Neural crest cell (in vitro differentiated cells): ENCODE measurements at places on chromosomes 5 and 9. TPM values are rescaled to one million over a fixed set of nuclear protein-coding genes. Genes with fewer than 3 reads are reported as not detected.

DNA sequence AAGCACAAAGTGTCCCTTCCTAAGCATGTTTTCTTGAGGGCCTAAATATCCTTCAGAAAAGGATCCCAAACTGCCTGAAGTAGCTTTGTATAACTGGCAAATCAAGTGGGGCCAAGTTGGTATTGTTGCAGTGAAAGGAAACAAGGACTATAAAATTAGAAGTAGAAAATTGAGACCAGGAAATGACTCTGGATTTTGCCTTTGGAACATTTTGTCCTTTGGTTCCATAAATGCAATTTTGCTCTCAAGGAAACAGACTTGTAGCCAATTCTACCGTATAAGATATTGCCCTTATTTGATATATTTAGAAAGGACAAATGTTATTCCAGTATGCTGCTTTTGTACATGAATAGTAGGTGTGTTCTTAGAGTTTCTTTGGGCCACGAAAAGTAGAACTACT lies 34.4 kb downstream of the RABGAP1 start:
- H3K36me3 ChIP-seq = peaks cover 23% of the 10 kb centered on the region
- no peak for DNase-seq
- no peaks in the 10 kb centered on the region for H3K4me1 ChIP-seq
- H3K27ac ChIP-seq = no peak overlapping the region

- peaks cover 37% of the 10 kb centered on the region for H3K4me1 ChIP-seq
- no peaks in the 10 kb centered on the region for H3K27me3 ChIP-seq
- no peak overlapping the region for H3K4me3 ChIP-seq
- H3K36me3 ChIP-seq = peaks cover 3% of the 10 kb centered on the region
- H3K27ac ChIP-seq = no peak overlapping the region
- DNase-seq = no peak
Measured at GRCh38 chr5:167336161-167336560, 955.3 kb upstream of the WWC1 start.

DNA sequence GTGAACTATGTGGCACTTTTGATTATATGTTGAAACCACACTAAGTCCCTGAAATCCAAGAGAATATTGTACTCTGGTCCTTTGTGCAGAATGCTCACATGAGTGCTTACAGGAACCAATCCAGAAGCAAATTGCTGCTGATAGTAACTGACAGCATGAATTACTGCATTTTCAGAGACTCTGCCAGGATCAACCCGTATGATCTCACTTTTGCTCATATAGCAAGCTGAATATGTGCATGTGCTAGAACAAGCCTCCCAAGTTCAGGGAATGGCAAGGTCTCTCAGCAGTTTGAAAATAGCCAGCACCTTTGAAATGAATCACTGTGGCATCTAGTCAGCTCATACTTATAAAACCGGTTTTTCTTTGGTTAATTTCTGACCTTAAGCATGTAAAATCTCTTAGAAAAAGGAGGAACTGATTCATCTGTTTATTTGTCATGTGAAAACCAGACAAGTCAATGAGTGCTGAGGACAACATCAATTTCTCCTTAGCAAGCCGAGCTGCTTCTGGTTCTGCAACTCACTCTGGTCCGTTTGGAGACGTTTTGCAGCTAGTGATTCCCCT lies 215.7 kb upstream of the ELL2 start:
- H3K27me3 ChIP-seq = no peaks in the 10 kb centered on the region
- no peak for DNase-seq
- H3K4me3 ChIP-seq = no peak overlapping the region
- no peaks in the 10 kb centered on the region for H3K36me3 ChIP-seq
- H3K4me1 ChIP-seq = peaks cover 16% of the 10 kb centered on the region
- no peak overlapping the region for H3K27ac ChIP-seq

DNA sequence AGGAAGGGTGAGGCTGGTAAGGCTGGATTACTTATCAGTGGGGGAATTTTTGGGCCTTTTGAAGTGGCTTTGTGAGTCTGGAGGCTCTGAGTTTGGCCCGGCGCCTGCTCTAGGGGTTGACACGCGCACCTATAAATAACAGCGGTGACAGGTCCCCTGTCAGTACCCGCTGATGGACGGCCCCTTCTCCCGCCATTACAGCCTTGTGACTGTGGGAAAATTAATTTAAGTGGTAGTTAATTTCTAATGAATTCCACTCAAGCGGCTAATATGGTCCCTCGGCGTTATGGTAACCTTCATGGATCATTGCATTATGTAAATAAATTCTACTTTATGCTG lies 16.5 kb downstream of the MRPL36 start:
- H3K27ac ChIP-seq = no peak overlapping the region
- H3K27me3 ChIP-seq = no peaks in the 10 kb centered on the region
- H3K4me1 ChIP-seq = peaks cover 12% of the 10 kb centered on the region
- H3K4me3 ChIP-seq = no peak overlapping the region

The ZNF618 gene
- 60.8 and 64.2 TPM in 2 replicates for total RNA-seq
